ENCODE measurements at places on chromosomes 1 and 21.

DNA sequence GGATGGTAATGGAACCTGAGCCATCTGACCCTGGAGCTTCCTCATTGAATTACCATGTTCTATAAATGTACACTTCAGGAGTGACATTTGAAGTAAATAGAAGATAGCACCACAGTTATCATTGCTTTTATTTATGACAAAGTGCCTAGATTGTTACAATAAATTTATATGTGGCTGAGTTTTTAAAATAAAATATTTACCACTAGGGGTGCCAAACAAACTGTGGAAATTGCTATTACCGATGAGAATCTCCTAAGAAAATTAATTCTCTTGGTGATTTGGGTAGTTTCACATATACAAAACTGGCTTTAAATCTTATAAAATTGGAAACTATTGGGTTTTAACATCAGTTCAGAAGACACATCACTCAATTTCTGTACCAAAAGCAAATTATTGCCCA, 1.4 kb upstream of the TNR start:
- no peak for DNase-seq

DNA sequence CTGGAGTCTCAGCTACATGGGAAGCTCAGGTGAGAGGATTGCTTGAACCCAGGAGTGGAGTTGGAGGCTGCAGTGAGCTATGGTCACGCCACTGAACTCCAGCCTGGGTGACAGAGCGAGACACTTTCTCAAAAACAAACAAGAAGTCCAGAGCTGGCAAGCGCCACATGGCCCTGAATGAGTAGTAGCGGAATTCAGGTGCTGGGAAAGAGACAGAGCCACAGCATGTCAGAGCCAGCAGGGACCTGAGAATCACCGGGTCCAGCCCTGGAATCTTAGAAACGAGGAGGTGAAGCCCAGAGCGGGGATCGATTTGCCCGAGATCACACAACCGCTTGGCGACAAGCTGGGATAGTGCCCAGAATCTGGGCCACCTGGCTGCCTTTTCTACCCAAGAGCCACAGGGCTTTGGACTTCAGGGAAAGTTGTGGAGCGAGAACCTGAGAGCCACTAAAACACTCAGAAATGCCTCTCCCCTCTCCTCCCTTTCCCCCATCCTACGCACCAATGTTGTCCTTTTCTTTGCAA, 9.8 kb downstream of the ARL8A start:
- no peak for DNase-seq

DNA sequence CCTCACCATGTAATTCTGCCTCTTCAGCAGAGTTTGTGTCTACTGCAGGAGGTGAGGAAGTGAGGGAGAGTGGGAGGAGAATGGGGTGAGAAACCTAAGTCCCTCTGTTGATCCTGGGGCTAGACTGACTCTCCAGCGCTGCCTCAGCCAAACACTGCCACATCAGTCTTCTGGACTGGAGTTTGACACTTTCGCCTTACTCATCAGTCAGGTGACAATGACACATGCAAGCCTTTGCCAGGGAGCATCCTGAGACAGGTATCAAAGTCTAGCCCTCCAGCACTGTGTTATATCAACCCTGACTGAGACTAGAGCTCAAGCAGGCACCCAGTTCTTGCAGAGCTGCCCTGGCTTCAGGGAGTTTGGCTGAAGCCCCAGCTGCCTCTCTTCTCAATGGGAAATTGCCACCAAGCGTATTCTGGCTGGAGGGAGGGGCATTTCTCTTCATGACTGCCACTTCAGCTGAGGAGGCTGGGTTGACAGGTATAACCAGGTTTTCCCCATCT, 33.3 kb upstream of the SUCO start:
- DNase-seq: no peak

DNA sequence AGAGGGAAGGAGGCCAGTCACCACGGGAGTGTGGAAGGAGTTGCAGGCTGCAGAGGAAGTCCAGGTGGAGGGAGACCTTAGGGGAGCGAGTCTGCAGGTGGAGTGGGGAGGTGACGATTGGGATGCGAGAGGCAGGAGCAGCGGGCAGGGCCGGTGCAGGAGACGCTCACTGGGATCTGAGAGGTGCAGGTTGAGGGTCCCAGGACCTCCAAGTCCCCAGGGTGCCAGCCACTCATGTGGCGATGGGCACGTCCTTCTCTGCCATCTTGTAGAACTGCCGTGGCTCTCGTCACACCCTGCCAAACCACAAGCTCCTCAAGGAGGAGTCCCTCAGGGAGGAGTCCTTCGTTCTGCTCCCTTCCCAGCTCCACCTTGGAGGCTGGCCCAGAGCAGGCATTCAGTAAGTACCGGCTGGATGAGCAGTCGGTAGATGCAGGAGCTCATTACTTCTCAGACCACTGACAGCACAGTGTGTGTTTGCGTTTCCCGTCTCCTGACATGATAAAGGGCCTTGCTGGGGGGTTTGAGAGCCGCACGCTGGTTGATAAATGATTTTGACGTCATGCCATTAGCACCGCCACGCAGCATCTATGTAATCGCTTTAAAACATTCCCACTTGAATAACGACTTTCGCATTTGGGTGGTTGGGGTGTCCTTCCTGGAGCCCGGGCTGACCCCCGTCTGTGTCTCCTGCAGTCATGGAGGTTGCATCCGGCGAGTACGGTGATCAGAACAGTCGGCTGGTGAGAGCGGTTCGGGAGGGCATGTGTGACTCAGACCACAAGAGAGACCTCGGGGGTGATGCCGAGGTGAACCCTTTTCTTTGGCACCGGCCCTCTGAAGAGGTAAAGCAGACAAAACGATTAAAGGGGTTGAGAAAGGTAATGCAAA, 27.8 kb downstream of the TFF3 start:
- DNase-seq: no peak

- DNase-seq: no peak
Measured at GRCh38 chr1:242890192-242890741, 364.8 kb downstream of the CEP170 start.

DNA sequence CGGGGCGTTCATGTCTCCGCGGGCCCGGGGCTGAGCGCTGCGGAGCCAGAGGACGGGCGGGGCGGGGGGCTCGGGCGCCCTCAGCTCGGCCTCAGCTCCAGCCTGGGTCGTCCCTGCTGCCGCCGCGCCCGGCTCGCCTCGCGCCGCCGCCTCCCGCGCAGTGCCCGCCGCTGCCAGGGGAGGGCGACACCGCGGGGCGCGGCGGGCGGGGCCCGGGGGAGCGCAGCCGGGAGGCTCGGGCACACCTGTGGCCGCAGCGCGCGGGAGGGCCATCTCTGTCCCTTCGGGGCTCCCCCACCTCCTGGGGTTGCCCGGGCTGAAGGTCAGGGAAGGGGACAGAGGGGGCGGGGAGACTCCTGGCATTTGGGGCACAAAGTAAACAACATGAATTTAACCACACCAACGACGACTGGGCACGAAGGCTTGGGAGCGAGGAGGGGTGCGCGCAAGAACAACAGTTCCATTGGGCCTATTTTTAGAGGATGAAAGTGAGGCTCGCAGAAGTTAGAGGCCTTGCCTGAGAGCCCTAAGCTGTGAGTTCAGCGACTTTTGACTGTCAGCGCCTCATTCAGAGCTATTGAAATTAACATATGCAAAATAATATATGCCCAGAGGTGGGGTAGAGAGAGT, at the start of gene FAM131C:
FAM131C (minus strand) TSS at position 162 of the 630 bp plus-strand sequence. CDS start 209 bp downstream, outside the sequence.
- DNase-seq: no peak

- no peak for DNase-seq
Measured at GRCh38 chr1:60283690-60284089, 210.1 kb upstream of the C1orf87 start.

DNA sequence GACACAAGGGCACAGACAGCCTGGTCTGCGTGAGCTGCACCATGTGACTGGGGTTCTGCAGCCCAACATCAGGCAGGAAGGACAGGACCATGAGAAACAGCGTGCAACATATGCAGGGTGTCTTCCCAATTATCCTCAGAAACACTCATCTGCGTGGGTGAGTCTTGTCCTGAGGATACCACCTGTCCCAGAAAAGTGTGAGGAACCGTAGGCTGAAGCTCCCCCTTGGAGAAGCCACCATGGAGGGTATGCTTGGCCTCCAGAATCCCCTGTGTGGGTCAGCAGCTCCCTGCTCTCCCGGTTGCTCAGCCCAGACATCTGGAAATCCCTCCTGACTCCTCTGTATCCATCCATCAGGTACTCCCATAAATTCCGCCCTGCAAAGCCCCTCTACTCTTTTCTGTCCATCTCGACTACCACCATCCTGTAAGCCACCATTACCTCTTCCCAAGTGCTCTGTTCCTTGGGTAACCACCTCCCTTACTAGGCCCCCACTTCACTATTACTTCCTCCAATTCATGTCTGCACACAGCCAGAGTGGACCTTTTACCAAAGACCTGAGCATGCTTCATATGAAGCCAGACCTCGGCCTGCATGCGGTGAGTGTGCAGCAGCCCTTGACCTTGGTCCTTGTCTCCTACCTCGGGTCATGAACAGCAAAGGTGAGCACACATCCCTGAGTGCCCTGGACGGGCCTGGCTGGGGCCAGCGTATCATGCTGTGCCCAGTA, 33.0 kb downstream of the ETS2 start:
- DNase-seq: no peak

DNA sequence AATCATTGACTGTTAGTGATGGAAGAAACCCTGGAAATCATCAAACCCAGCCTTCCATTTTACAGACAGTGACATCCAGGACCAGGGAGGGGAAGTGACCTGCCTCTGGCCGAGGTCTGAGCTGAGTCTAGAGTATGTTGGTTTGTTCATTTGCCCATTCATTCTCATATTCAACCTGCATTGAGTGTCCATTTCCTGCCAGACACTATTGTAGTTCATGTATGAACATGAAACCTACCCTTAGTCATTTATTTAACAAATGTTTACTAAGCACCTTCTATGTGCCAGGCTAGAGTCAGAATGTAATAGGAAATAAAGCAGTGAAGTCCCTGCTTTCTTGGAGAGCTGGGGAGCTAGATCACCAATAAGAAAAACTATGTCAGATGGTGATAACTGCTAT, 51.3 kb downstream of the KCND3 start:
- DNase-seq: no peak

GRCh38 chr1:22613572-22613918, 22.9 kb upstream of the C1QA start:
- DNase-seq: no peak

DNA sequence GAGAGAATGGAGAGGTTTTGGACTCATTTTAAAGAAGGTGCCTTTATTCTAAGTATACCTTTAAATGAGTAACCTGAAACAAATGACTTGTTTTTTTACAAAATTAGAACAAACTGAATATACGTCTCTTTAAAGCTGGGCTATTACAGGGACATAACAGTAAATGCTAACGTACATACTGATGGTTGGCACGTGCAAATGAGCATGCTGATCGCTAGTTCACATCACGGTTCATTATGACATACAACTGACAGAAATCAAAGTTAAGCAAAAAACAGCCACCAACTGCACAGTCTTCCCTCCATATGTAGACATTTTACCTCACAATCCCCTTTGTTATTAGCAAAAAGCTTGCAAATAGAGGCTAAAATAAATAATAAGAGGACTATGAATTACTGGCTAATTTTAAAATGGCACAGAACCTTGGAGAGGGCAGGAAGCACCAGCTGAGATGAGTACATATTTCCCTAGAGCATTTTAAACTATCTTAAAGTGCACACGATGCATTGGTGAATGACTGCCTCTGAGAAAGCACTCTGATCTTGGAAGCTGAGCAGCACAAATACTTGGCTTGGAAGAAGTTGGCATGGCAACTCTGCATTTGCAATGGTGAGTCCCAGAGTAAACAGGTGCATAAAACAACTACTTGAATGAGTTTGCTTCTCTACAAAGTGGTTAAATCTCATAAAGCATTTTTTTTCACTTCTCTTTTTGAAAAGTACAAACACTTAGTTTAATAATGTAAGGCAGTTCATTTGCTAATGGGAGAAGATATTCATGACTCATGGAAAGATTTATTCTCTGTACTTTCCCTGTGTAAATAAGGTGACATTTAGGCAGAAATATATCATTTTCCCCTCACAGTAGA, 204.7 kb downstream of the LHX8 start:
- no peak for DNase-seq

GRCh38 chr1:46705408-46705807, 13.5 kb downstream of the EFCAB14 start:
- DNase-seq: no peak

GRCh38 chr21:42234041-42234440, 15.1 kb downstream of the ABCG1 start:
- no peak for DNase-seq

DNA sequence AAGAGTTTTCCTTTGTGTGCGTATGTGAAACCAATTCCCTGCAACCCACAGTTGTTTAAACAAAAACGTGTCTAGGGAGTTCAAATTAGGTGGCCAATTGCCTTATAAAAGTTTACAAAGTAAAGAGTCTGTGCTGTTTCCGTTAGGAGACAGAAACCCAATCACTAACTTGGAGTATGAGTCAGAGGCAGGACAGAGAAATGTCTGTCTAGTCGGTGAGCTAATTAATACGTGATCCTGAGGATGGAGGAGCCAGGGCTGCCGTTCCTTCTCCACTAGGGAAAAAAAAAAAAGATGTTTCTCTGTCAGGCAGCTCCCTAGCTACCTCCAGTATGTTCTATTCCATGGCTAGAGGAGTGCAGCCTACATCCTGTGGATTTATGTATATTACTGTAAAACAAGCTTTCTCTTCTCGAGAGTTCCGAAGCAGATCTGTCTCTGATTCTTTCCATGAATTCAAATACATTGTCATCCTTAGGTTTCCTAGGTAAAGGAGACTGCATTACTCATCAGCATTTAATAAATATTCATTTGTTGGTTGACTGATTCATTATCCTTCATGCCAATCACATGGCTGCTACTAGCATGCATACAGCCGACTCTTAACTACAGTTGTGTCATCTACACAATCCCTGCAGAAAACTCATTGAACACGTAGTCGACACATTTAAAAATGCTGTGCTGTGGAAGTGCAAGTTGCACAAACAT, 430.6 kb downstream of the KIF26B start:
- DNase-seq: no peak

DNA sequence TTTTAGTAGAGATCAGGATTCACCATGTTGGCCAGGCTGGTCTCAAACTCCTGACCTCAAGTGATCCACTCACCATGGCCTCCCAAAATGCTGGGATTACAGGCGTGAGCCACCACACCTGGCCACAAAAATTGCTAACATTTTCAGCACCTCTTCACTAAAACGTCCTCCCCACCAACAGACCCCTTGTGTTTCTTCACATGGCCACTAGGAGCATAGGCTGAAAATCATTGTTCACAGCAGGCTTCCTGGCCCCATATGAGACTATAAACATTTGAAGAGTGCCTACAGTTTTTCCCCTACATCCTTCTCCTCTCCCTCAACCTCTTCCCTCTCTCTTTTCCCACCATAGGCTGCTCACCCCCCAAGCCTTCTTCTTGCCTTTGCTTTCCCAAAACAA, 28.0 kb upstream of the SFPQ start:
- DNase-seq: no peak

GRCh38 chr1:156655151-156655903, 13.4 kb downstream of the BCAN start:
- DNase-seq: no peak

Data from stimulated activated CD4-positive, alpha-beta T cell treated with anti-CD3 and anti-CD28 coated beads, TNF-alpha, amount 100 ng/mL, for 48 hours (primary cell).